ENCODE measurements at places on chromosomes 12 and 14.

DNA sequence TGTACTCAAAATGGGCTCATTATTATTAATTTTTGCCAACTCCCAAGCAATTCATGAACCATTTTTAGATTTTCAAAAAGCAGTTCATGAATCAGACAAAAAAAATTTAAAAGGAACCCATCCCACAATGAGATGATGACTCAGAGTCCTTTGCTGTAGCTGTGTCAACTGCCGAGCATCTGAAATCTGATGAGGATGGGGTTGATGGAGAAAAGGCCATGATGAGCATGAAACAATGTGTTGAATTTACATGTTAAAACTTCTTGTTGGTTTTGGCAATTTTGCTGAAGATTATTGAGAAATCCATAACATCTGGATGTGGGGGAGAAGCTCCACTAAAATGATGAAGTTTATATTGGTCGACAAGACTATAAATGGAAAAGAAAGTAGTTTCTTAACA is 378.0 kb downstream of the FOXG1 start:
- no peak for DNase-seq

DNA sequence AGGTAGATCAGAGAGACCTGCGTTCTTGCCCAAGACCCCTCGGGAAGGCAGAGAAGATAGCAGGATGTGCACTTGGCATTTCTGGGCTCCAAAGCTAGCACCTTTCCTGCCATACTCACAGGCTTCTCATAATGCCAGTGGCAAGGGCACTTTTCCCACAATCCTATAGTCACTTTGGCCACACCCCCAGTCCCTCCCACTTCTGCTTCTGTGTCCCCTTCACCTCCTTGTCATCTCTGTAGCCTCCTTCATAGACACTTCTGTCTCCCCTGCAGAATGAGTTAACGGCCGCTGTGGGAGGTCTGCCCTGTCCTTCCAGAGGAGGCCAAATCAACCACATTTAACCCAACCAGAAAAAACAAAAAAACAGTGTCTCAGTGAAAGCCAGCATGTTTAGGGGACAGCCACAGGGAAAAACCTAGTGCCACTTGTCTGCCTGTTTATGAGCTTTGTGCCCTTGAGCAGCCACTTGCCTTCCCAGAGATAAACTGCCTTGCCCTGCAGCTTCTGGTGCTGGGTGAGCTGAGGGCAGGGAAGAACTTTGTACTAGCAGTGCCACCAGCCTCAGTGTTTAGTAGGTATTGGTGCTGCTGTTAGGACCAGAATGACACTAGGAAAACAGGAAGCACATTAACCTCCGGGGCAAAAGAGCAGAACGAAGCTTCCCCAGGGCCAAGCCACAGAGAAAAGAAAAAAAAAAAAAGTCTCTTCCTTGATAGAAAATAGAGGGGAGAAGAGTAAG is 193.0 kb upstream of the PWP1 start:
- no peak for DNase-seq

DNA sequence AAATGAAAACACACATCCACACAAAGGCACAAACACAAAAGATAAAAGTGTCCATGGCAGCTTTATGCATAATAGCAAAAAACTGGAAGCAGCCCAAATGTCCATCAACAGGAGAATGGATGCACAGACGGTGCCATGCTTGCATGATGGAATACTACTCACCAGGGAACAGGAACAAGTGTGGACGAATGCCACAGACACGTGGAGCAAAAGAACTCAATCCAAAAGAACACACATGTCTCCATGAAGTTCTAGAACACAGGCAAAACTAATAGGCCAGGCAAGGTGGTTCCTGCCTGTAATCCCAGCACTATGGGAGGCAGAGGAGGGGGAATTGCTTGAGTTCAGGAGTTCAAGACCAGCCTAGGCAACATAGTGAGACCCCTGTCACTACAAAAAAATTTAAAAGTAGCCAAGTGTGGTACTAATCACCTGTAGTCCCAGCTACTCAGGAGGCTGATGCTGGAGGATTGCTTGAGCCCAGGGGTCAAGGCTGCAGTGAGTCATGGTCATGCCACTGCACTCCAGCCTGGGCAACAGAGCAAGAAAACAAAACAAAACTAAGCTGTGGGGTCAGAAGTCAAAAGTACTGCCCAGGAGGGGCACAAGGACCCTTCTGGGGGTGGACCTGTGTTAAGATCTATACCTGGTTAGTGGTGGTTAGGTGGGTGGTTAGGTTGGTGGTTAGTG is 7.3 kb upstream of the TMEM119 start:
- DNase-seq: no peak

GRCh38 chr12:25253371-25254068 is 2.8 kb upstream of the KRAS start:
- DNase-seq: no peak

- DNase-seq: no peak
These were observed 436.7 kb downstream of the ATP23 start for GRCh38 chr12:58378028-58378427.
